ENCODE measurements at places on chromosomes 3 and 15.

GRCh38 chr3:147119346-147119745 is 287.0 kb downstream of the ZIC4 start:
- no peak for DNase-seq

- DNase-seq: no peak
These were observed 124.6 kb downstream of the FOXB1 start for GRCh38 chr15:60128710-60129109.

GRCh38 chr15:66154581-66154980 is 99.0 kb downstream of the MEGF11 start:
- DNase-seq: no peak

DNA sequence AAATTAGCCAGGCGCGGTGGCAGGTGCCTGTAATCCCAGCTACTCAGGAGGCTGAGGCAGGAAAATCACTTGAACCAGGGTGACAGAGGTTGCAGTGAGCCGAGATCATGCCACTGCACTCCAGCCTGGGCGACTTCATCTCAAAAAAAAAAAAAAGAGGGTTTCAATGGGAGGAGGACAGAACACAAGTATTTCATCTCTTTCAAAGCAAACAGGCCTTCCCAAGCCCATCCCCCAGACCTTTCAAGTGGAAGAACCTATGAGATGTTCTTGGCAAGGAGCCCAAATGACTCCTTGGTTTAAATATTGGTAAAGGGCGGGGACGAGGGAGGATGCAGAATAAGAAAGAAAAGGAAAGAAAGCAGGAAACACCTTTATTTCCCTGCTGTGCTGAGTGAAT is 62.2 kb upstream of the MCF2L2 start:
- DNase-seq: no peak

DNA sequence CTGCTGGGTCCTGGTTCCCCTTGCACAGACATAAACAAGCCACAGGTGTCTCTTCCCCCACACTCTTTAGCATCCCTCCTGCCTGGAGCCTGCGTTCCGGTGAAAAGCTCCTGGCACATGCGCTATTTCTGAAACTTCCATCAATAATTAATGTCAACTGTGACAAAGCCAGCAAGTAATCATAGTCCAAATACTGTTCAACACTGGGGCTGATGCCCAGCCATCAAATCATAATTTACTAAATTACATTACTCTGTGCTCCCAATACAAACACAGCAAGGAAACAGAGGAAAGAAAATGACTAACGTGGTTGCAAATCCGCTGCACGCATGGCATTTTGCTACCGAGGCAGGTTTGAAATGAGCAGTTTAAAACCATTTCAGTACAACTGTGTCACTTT is 294.7 kb downstream of the ERC2 start:
- no peak for DNase-seq

GRCh38 chr3:142613491-142613890 is 17.3 kb downstream of the PLS1 start:
- no peak for DNase-seq
